ENCODE measurements at places on chromosomes 2 and 18. TPM values are rescaled to one million over a fixed set of nuclear protein-coding genes. Genes with fewer than 3 reads are reported as not detected.
A peak's percentile ranks its signal among the peaks of the same experiment; 100 is the strongest.

DNA sequence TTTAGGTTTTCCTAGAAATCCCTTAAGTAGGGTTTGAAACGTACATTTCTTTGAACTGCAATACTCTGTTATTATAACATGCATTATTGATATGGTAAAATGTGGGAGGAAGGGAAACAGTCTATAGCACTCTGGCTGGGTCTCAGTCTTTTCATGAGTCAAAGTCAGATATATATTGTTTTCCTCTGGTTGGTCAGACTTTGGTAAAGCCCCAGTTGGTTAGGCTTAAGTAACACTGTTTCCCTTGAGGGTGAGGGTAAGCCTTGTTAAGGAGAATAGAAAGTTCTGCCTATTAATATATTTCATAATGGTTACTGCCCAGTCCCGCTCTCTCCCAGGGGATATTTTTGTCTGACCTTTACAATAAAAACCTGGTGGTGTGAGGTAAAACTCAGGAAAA lies 44.7 kb upstream of the TNP1 start:
- no peaks in the 10 kb centered on the region for H3K36me3 ChIP-seq
- DNase-seq = no peak
- H3K27ac ChIP-seq = no peak overlapping the region

DNA sequence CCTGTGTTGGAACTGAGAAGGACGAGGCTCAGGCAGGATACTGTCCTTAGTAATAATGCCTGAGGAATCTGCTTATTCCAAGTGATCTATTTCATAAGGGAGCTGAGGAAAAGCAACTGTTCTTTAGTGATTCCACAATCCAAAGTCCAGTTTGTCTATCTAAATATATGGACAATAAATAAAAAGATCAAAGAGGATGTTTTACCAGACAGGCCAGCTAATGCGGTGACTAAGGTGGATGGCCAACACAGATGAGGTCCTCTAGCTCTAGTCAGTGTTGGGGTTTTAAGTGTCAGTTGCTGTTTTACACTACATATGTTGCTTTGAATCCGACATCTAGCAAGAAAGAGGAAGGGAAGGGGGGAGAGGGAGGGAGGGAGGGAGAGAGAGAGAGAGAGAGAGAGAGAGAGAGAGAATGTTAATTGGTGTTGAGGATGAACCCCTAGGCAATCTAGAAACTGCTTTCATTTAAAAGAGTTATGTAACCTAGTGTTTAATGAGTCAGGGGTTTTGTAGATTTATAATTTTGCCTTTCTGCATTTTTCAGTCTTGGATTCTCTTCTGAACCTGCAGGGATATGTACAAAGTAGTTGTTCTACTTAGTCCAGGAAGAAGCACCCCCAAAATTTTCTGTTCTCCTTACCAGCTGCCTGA lies 27.0 kb upstream of the SCN1A start:
- no peak for DNase-seq
- no peaks in the 10 kb centered on the region for H3K36me3 ChIP-seq
- H3K4me3 ChIP-seq = no peak overlapping the region
- H3K27me3 ChIP-seq = peaks cover 19% of the 10 kb centered on the region
- no peaks in the 10 kb centered on the region for H3K4me1 ChIP-seq

- H3K27ac ChIP-seq = peak overlapping the region; percentile 96
- DNase-seq = no peak
- H3K4me3 ChIP-seq = peak overlapping the region; percentile 93
- peaks cover 28% of the 10 kb centered on the region for H3K36me3 ChIP-seq
- no peaks in the 10 kb centered on the region for H3K27me3 ChIP-seq
- H3K4me1 ChIP-seq = peaks cover 38% of the 10 kb centered on the region
These were observed 1.5 kb downstream of the SMCHD1 start for GRCh38 chr18:2656981-2657512.

DNA sequence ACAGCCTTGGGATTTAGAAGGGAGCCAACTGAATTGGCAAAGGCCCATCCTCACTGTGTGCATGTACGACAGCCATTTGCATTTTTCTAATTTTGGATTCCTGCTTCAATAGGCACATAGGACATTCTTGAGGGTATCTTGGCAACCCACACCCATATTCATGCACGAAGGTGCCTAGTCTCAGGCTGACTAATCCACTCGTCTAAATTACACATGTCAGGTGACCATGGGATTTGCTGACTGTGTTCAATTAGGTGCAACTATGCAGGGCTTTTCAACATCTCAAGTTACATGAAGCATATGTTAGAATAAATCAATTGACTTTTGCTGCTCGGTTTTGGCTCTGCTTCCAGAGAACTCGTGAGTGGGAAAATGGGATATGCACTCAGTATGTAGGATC lies 249.7 kb downstream of the SP3 start:
- no peaks in the 10 kb centered on the region for H3K4me1 ChIP-seq
- H3K27me3 ChIP-seq = peaks cover 20% of the 10 kb centered on the region
- no peaks in the 10 kb centered on the region for H3K36me3 ChIP-seq
- no peak overlapping the region for H3K27ac ChIP-seq

DNA sequence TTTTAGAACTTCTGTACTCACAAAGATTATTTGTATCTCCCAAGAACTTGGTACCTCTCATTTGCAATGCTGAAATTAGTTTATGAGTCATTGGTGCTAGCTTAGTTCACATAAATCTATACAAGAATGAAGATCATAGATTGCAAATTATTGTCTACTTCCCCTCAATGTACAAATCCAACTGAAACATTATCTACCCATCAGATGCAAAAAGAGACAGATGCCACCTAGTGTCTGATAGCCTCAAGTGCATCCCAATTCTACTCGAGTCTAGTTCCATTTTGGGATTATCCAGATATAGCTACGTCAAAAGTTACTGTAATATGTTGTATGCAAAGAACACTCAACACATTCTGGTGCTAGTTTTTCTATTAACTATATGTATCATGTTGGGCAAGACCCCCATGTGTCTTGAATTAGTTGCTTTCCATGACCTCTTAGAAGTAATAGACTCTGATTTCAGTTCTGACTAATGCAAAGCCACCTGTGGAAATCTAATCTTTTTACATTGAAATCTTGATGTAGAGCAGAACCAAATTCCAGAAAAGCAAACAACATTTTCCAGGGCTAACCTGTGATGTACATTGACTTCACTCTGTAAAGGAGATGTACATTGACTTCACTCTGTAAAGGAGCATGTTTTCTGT lies 210.0 kb downstream of the RBM43 start:
- DNase-seq = peak; percentile 57
- H3K36me3 ChIP-seq = no peaks in the 10 kb centered on the region
- no peak overlapping the region for H3K27ac ChIP-seq
- no peak overlapping the region for H3K4me3 ChIP-seq

DNA sequence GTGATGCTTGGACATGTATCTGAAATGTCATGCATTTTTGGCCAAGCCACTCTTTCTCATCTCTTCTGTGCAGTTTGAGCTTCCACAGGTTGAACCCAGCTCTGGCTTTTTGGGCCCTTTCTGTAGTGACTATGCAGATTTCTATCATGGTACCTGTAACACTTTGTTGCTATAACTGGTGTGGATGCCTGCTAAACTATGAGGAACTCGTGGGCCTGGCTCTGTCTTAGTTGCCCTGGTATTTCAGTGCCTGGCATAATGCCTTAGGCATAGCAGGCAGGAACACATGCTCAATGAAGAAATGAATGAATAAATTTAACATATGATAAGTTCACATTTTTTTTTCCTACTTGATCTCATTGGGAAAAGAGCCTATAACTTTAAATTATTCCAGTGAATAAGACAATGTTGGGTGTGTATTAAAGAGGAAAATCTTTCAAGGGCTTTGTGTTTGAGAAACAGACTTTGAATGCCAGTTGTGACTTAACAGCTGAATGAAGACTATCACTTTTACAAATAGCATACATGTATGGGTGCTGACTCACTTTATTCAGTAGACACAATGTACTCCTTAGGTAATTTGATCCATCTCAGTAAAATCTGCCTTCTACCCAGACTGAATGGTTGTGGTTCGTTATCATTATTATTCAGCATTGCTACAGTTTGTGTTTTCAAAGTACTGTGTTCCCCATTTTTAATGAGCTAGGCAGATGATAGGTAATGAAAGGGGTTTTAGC lies 86.4 kb upstream of the MAP4K3 start:
- no peak overlapping the region for H3K27ac ChIP-seq
- DNase-seq = no peak
- H3K4me1 ChIP-seq = no peaks in the 10 kb centered on the region
- H3K4me3 ChIP-seq = no peak overlapping the region
- no peaks in the 10 kb centered on the region for H3K27me3 ChIP-seq

- no peak overlapping the region for H3K4me3 ChIP-seq
- no peaks in the 10 kb centered on the region for H3K27me3 ChIP-seq
- H3K4me1 ChIP-seq = no peaks in the 10 kb centered on the region
- no peak overlapping the region for H3K27ac ChIP-seq
- DNase-seq = no peak
These were observed 853.0 kb upstream of the GCFC2 start for GRCh38 chr2:76563730-76564129.

DNA sequence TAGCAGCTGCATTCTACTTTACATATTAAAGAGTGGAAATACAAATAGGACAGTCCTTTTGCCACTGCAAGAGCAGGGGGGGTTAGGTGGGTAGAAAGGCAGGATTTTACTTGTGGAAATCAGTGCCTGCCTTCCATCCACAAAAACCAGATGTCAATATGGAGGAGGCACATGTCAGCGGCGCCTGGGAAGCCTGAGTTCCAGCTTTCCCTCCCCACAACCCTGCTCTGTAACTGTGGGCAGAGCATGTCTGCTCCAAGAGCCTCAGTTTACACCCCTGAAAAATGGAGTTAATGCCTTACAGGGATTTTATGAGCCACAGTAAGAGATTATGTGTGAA lies 32.9 kb downstream of the STEAP3 start:
- no peak overlapping the region for H3K4me3 ChIP-seq
- no peaks in the 10 kb centered on the region for H3K4me1 ChIP-seq
- DNase-seq = no peak
- H3K36me3 ChIP-seq = no peaks in the 10 kb centered on the region

C2orf42 gene
- 19.2 TPM for total RNA-seq

CFAP53 gene
- total RNA-seq = 0.40 TPM

FBLN7 gene
- total RNA-seq = 39.0 TPM

ELOA2 gene
- not detected for total RNA-seq

MAP2 gene
- 0.67 TPM for total RNA-seq

SCN3A gene
- 0.10 TPM for total RNA-seq
